ENCODE measurements at places on chromosomes 5 and 9. TPM values are rescaled to one million over a fixed set of nuclear protein-coding genes. Genes with fewer than 3 reads are reported as not detected.

DNA sequence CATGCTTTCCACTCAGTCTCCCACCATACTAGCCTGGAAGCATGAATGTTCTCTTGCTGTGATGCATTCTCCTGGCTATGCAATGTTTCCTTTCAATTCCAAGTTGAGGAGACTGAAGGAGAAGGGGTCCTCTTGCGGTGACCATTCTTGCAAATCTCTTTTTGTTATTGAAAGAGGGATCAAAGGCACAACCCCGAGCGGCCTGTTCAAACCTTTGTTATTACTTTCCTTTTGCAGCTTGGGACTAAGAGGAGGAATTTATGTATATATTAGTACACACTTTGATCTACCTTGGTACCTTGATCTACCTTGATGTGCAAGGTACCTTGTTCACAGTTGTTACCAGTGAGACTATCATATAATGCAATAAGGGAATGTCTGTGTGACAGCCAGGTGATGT lies 147.3 kb downstream of the KCTD16 start:
- no peak for DNase-seq

GRCh38 chr5:43582082-43583005 lies 20.6 kb upstream of the NNT start:
- DNase-seq, result no peak

The TXN gene
- total RNA-seq, result 164 TPM

The RELL2 gene
- total RNA-seq, result 6.1 TPM

GRCh38 chr9:90017679-90018078 lies 412.9 kb downstream of the GADD45G start:
- DNase-seq, result no peak

DNA sequence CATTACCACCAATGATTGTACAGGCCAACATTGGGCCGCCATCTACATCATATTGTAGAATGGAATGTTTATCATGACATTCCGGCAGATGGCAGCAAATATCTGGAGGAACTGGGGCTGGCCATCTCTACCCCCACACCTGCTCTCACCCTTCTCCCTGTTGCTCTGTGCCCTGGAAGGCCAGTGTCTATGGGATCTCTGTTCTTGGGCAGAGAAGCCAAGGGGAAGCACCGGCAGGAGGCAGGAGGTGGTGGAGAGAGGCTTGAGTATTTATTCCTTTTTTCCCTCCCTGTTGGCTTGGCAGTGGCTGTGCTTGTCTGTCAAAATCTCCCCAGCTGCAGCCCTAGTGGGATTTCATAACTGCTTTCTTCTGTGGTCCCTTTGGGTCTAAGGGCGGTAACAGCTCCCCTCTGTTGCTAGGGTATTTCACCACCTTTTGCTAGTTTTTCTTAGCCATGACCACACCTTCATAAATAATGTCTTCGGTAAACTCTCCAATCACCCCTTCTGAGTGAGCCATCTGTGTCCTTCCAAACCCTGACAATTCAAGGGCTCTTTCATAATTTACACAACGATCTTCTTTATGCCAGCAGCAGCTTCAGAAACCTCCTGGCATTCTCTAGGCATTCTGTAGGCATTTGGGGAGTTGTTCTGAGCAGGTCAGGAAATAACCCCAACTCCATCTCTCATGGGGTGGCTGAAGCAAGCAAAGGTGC lies 225.8 kb downstream of the MELK start:
- DNase-seq, result no peak
